Neuronal stem cell (in vitro differentiated cells): ENCODE measurements at places on chromosomes 12 and 14.
A peak's percentile ranks its signal among the peaks of the same experiment; 100 is the strongest.

- no peak for DNase-seq
These were observed 150.4 kb upstream of the MAX start for GRCh38 chr14:65252482-65253255.

- DNase-seq = no peak
These were observed 305.6 kb downstream of the RAD51B start for GRCh38 chr14:68124979-68125731.

DNA sequence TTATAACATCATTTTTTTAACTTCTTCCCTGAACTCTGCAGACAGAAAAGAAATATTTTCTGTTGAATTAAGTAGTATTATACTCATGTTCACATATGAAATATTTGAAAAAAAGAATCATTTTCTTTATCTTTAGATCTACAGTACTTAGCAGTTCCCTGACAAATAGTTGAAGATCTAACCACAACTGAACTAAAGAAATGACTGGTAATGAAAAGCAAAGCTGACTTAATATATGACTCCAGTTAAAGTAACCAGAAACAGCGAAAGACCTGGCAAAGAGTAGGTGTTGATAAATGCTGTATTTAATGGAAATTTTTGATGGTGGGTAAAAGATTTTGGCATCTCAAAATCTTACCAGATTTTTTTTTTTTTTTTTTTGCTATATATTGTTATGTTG lies 207.1 kb upstream of the SLC16A7 start:
- DNase-seq = no peak

GRCh38 chr12:11174022-11174421 lies 3.0 kb downstream of the SMIM10L1 start:
- DNase-seq = no peak

DNA sequence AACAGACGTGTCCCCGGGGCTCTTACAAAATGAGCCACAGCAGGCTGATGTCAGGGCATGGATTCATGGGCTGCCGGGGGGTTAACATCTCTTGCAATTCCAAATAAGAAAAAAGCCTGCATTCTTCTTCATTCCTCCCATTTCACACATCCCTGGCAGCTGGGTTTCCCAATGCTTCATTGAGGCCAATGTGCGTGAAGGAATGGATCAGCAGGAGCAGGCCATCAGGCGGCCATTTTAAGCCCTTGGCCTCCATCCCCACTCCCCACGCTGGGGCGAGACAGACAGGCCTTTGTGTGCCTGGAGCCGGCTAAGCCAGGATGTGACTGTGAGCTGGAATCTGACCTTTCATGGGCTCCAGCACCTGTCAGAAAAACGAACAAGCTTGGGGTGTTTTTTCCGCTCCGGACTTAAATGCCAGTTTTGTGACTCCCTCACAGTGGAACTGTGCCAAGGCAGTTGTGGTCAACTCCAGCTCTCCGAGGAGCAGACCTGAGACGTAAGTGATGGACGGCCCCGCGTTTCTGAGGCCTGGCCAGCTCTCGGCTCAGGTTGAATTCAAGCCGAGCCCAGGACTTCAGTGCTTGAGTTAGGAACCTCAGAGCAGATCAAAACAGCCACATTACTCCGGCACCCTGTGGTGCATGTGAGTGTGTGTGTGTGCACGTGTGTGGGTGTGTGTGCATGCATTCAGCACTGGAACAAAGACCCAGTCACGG lies 133.1 kb downstream of the TMEM30B start:
- DNase-seq = no peak

- no peak for DNase-seq
These were observed 133.6 kb downstream of the PDE3A start for GRCh38 chr12:20501958-20502357.

- no peak for DNase-seq
These were observed 24.9 kb upstream of the SLC7A8 start for GRCh38 chr14:23208324-23208723.

DNA sequence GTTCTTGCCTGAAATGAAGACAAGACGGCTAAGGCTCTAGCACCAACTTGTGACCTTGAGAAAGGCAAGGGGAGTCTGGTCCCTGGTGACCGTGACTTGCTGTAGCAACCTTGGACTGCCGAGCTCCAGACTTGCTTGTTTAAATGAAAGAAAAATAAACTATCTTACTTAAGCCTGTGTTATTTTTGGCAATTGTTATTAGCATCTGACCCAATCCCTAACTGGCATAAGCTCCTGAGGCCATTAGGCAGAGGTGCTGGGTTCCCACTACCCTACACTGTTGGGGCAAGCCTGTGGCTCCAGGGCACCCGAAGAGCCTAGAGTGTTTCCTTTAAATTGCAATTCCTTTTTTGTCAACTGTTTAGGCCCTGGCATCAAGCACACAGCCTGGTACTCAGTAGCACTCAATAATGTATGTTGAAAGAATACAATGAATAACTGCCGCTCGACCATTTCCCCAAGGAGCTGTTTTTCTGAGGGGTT lies 106.9 kb upstream of the HIF1A start:
- DNase-seq = no peak

- peak; percentile 48 for DNase-seq
These were observed 1.4 kb downstream of the HMGA2 start for GRCh38 chr12:65825507-65826352.

DNA sequence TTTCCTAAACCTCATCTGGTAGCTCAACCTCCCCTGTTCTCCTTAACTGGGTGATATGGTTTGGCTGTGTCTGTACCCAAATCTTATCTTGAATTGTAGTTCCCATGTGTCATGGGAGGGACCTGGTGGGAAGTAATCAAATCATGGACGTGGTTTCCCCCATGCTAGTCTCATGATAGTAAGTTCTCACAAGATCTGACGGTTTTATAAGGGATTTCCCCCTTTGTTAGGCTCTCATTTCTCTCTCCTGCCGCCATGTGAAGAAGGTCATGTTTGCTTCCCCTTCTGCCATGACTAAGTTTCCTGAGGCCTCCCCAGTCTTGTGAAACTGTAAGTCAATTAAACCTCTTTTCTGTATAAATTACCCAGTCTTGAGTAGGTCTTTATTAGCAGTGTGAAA lies 19.5 kb downstream of the COX16 start:
- no peak for DNase-seq

- no peak for DNase-seq
These were observed 35.5 kb downstream of the ANO2 start for GRCh38 chr12:5909560-5909959.
